ENCODE measurements at places on chromosomes 7 and 10. TPM values are rescaled to one million over a fixed set of nuclear protein-coding genes. Genes with fewer than 3 reads are reported as not detected.
A peak's percentile ranks its signal among the peaks of the same experiment; 100 is the strongest.

GRCh38 chr10:69272624-69273023 lies 5.7 kb upstream of the HK1 start:
- no peak for DNase-seq
- H3K36me3 ChIP-seq: no peaks in the 10 kb centered on the region
- no peak overlapping the region for H3K27ac ChIP-seq

DNA sequence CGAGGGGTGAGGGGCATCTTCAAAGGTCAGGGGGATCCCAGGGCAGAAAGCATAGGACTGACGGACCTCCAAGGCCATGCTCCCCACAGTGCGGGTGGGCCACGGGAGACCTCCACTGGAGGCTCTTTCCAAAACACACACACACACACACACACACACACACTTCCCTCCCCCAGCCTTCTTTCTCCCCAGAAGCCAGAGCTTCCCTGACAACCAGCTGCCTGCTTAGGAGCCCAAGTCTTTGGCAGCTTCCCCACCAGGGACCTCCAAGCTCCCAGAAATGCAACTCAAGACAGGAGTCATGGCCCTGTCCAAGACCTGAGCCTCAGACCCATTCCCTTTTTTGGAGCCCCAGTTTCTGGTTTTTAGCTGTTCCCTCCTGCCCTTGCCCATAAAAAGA lies 710 bp upstream of the C10orf105 start:
- peaks cover 55% of the 10 kb centered on the region for H3K4me1 ChIP-seq
- no peak overlapping the region for H3K27ac ChIP-seq
- no peaks in the 10 kb centered on the region for H3K36me3 ChIP-seq
- no peak overlapping the region for H3K4me3 ChIP-seq
- H3K27me3 ChIP-seq: no peaks in the 10 kb centered on the region

DNA sequence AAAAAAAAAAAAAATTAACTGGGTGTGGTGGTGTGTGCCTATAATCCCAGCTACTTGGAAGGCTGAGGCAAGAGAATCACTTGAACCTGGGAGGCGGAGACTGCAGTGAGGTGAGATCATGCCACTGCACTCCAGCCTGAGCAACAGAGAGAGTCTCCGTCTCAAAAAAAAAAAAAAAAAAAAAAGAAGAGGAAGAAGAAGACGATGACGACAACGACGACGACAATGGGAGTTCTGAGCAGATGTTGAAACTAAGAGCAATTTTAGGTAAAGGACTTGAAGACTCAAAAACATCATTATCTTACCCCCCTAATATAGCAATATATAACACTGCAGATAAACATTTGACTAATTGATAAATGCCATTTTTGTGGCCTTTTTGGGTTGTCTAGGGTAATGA lies 39.5 kb upstream of the PPP1R17 start:
- DNase-seq: no peak
- no peaks in the 10 kb centered on the region for H3K4me1 ChIP-seq
- no peaks in the 10 kb centered on the region for H3K36me3 ChIP-seq

- no peaks in the 10 kb centered on the region for H3K36me3 ChIP-seq
- H3K27ac ChIP-seq: no peak overlapping the region
Measured at GRCh38 chr10:114648368-114648767, 9.7 kb downstream of the ABLIM1 start.

- no peak for DNase-seq
- no peaks in the 10 kb centered on the region for H3K36me3 ChIP-seq
- H3K27ac ChIP-seq: no peak overlapping the region
Measured at GRCh38 chr10:11462071-11462470, 149.4 kb downstream of the USP6NL start.

GRCh38 chr10:86871563-86872183 lies 85.7 kb downstream of the MMRN2 start:
- H3K27me3 ChIP-seq: no peaks in the 10 kb centered on the region
- DNase-seq: no peak
- H3K36me3 ChIP-seq: no peaks in the 10 kb centered on the region
- no peaks in the 10 kb centered on the region for H3K4me1 ChIP-seq

GRCh38 chr10:71087622-71088021 lies 124.7 kb upstream of the UNC5B start:
- no peaks in the 10 kb centered on the region for H3K4me1 ChIP-seq
- H3K36me3 ChIP-seq: no peaks in the 10 kb centered on the region
- no peak overlapping the region for H3K27ac ChIP-seq
- H3K4me3 ChIP-seq: no peak overlapping the region

- H3K4me3 ChIP-seq: no peak overlapping the region
- peaks cover 10% of the 10 kb centered on the region for H3K4me1 ChIP-seq
- H3K27me3 ChIP-seq: no peaks in the 10 kb centered on the region
- H3K27ac ChIP-seq: no peak overlapping the region
Measured at GRCh38 chr7:142319970-142320369, 62.1 kb upstream of the PRSS58 start.

- H3K36me3 ChIP-seq: no peaks in the 10 kb centered on the region
- no peak for DNase-seq
Measured at GRCh38 chr10:127762925-127763324, 25.9 kb downstream of the FOXI2 start.

GRCh38 chr7:114755856-114756255 lies 166.0 kb upstream of the MDFIC start:
- no peak overlapping the region for H3K27ac ChIP-seq
- H3K36me3 ChIP-seq: no peaks in the 10 kb centered on the region
- no peaks in the 10 kb centered on the region for H3K4me1 ChIP-seq
- H3K27me3 ChIP-seq: no peaks in the 10 kb centered on the region
- H3K4me3 ChIP-seq: no peak overlapping the region

- no peaks in the 10 kb centered on the region for H3K36me3 ChIP-seq
- peaks cover 72% of the 10 kb centered on the region for H3K4me1 ChIP-seq
- peaks cover 89% of the 10 kb centered on the region for H3K27me3 ChIP-seq
- no peak overlapping the region for H3K4me3 ChIP-seq
- no peak overlapping the region for H3K27ac ChIP-seq
- no peak for DNase-seq
Measured at GRCh38 chr10:123143825-123144168, 4.1 kb upstream of the HMX2 start.

- DNase-seq: peak; percentile 61
- no peaks in the 10 kb centered on the region for H3K36me3 ChIP-seq
- H3K27ac ChIP-seq: no peak overlapping the region
- H3K4me3 ChIP-seq: no peak overlapping the region
- H3K27me3 ChIP-seq: no peaks in the 10 kb centered on the region
- H3K4me1 ChIP-seq: no peaks in the 10 kb centered on the region
Measured at GRCh38 chr7:74417419-74417971, 36.2 kb upstream of the GTF2IRD1 start.

DNA sequence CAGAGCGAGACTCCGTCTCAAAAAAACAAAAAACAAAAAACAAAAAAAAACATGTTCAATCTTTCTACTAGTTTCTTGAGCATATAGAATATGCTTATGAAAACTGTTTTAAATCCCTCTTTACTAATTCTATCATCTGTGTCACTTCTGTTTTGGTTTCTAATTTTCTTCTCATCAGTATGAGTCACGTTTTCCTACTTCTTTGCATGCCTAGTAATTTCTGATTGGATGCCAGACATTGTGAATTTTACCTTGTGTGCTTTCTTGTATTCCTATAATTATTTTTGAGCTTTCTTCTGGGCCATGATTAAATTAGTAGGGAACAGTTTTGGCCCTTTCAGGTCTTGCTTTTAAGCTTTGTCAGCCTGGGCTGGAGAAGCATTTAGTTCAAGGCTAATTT lies 9.9 kb downstream of the MICU1 start:
- H3K36me3 ChIP-seq: no peaks in the 10 kb centered on the region
- DNase-seq: no peak
- H3K27ac ChIP-seq: no peak overlapping the region

DNA sequence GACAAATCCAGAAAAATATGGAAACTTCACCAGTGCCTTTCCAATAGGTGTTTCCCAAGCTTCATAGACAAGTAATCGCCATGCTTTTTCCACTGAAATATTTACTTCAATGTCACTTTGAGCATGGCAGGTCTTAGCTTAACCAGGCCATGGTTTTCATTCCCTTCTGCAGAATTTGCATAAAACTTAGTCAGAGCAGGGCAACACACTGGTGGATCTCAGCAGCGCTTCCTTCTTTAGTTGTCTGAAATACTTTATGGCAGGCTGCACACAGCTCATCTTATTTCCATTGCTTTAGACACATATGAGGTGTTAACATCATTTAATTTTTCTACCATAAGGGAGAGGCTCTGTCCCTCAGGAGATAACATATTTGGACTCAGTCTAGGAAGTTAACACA lies 102.9 kb upstream of the AHR start:
- H3K27ac ChIP-seq: no peak overlapping the region
- no peaks in the 10 kb centered on the region for H3K36me3 ChIP-seq
- H3K4me3 ChIP-seq: no peak overlapping the region
- H3K4me1 ChIP-seq: no peaks in the 10 kb centered on the region
- DNase-seq: no peak
- no peaks in the 10 kb centered on the region for H3K27me3 ChIP-seq

GRCh38 chr10:484925-485661 lies 204.4 kb downstream of the DIP2C start:
- H3K27me3 ChIP-seq: no peaks in the 10 kb centered on the region
- H3K4me3 ChIP-seq: peak overlapping the region; percentile 34
- peak overlapping the region; percentile 55 for H3K27ac ChIP-seq
- peak; percentile 60 for DNase-seq

DNA sequence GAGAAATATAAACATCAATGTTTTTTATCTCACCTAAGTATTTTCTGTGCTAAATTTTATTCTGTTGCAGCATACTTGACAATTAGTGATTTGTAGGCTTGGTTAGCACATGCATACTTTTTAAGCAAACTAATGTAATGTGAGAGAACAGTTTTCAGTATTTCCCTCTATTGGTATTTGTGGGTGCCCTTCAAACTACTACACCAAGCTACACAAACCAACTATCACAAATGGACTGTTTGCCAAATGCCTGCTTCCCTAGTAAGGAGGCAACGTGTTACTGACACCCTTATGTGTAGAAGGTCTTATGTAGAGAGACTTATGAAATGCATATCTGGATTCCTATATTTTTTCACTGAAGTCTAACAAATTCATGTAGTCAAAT lies 98.4 kb upstream of the FZD1 start:
- H3K27me3 ChIP-seq: no peaks in the 10 kb centered on the region
- no peaks in the 10 kb centered on the region for H3K4me1 ChIP-seq
- H3K36me3 ChIP-seq: no peaks in the 10 kb centered on the region

GRCh38 chr10:5814110-5815107 lies 1.2 kb upstream of the GDI2 start:
- peak overlapping the region; percentile 90 for H3K4me3 ChIP-seq
- no peak for DNase-seq
- H3K27me3 ChIP-seq: no peaks in the 10 kb centered on the region
- H3K27ac ChIP-seq: peak overlapping the region; percentile 96

- no peak overlapping the region for H3K4me3 ChIP-seq
- no peaks in the 10 kb centered on the region for H3K36me3 ChIP-seq
- H3K4me1 ChIP-seq: no peaks in the 10 kb centered on the region
- no peaks in the 10 kb centered on the region for H3K27me3 ChIP-seq
Measured at GRCh38 chr10:17290226-17290625, 62.2 kb downstream of the VIM start.

- H3K27ac ChIP-seq: no peak overlapping the region
- no peaks in the 10 kb centered on the region for H3K27me3 ChIP-seq
- no peaks in the 10 kb centered on the region for H3K36me3 ChIP-seq
- DNase-seq: no peak
Measured at GRCh38 chr10:96290368-96291133, 13.7 kb upstream of the DNTT start.

DNA sequence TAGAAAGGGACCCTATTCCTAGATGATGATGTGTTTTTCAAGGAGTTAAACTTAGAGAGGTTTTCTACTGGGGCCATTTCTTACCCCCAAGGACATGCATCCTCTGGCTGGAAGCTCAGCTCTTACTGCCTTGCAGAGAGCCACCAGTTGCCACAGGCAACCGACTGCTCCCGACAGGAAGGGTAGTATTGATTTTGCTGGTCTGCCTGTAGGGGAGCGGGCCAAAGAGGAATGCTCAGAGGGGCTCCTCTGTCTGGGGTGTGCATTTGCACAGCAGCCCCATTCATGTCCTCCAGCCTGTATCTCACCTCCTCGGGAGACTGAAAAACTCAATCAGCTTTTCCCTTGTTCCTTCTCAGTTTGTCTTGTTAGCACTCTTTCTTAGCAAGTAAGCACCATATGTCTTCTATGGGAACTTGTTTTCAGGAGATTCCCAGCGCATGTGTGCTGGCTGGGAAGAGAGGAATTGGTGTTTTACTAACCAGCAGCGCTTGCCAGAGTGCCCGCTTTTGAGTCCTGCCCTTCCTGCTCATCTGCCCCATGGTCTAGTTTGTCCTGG lies 739.0 kb upstream of the GALNT17 start:
- DNase-seq: no peak
- no peaks in the 10 kb centered on the region for H3K36me3 ChIP-seq
- no peaks in the 10 kb centered on the region for H3K27me3 ChIP-seq
- no peak overlapping the region for H3K27ac ChIP-seq

DNA sequence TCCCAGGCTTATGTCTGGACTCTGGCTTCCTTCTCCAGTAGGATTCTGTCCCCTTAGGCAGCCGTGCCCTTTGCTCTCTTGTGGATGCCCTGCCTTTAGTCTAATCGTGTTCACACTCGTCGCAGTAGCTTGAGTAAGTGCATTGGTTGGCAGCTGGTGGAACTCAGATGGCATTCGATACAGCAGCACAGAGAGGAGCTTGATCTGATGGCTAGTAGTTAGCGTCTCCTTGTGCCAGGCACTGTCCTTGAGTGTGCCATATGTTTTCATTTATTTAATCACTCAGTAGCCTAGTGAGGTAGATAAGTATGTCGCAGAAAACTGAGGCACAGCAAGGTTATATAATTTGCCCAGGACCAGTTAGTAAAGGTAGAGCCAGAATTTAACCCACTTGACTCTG lies 18.2 kb upstream of the PARP12 start:
- H3K36me3 ChIP-seq: no peaks in the 10 kb centered on the region
- no peak for DNase-seq
- H3K4me3 ChIP-seq: no peak overlapping the region

DNA sequence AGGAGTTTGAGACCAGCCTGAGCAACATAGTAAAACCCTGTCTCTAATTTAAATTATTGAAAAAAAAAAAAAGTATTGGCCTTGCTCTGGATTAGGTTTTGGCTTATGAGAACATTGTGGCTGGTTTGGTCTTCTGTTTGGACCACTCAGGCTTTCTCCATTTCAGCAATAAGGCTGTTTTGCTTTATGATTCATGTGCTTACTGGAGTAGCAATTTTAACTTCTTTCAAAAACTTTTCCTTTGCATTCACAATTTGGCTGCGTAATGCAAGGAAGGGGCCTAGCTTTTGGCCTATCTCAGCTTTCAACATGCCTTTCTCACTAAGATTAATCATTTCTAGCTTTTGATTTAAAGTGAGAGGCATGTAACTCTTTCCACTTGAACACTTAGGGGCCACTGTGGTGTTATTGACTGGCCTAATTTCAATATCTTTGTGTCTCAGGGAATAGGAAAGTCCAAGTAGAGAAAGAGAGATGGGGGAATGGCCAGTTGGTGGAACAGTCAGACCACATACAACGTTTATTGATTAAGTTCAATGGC lies 38.0 kb upstream of the SRPK2 start:
- no peaks in the 10 kb centered on the region for H3K4me1 ChIP-seq
- no peak for DNase-seq
- H3K27ac ChIP-seq: no peak overlapping the region
- no peaks in the 10 kb centered on the region for H3K27me3 ChIP-seq

- DNase-seq: no peak
- H3K4me3 ChIP-seq: no peak overlapping the region
- no peaks in the 10 kb centered on the region for H3K36me3 ChIP-seq
- no peaks in the 10 kb centered on the region for H3K27me3 ChIP-seq
- H3K27ac ChIP-seq: no peak overlapping the region
- H3K4me1 ChIP-seq: peaks cover 7% of the 10 kb centered on the region
Measured at GRCh38 chr7:41709621-41710020, 6.7 kb upstream of the INHBA start.

Gene EGR2
- total RNA-seq: 87.8 TPM

Gene CRHR2
- total RNA-seq: not detected

Gene ADGRA1
- total RNA-seq: not detected

Gene HTR5A
- total RNA-seq: not detected

Gene OR9A2
- total RNA-seq: not detected

Gene SYT15
- 0.69 TPM for total RNA-seq

Gene GPR37
- not detected for total RNA-seq

Gene OR6V1
- not detected for total RNA-seq
